ENCODE measurements at places on chromosomes 16 and 17. TPM values are rescaled to one million over a fixed set of nuclear protein-coding genes. Genes with fewer than 3 reads are reported as not detected.
A peak's percentile ranks its signal among the peaks of the same experiment; 100 is the strongest.

The CA5A gene
- not detected for total RNA-seq

The CHTF18 gene
- 2.8 TPM for total RNA-seq

The KRT25 gene
- total RNA-seq, result not detected

The GGA3 gene
- 16.0 TPM for total RNA-seq

The ACSM2B gene
- not detected for total RNA-seq

The MIEF2 gene
- total RNA-seq, result 11.4 TPM

The CRYBA1 gene
- total RNA-seq, result not detected

The WSB1 gene
- 240 TPM for total RNA-seq

The ETV4 gene
- not detected for total RNA-seq

The ATP1B2 gene
- 1.5 TPM for total RNA-seq

The TIMP2 gene
- 227 TPM for total RNA-seq

GRCh38 chr17:44324092-44324570 lies 492 bp downstream of the SLC25A39 start:
- no peak for DNase-seq

DNA sequence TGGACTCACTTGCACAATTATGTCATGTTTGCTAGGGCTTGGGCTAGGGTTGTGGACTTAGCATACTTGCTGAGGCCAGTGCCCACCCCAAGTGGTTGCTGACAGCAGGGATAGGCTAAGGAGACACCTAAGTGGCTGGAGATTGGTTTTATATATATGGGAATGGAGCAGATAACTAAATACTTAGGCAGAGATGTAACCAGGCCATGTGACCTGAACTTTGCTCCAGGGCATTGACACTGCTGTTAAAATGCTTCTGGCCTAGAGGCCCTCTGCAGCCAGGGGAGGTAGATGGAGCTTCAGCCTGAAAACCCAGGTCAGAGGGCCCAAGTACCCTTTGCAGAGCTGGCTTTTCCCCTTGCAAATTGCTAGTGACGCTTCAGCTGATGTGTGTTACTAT lies 1.4 kb upstream of the ITGB3 start:
- DNase-seq, result no peak

GRCh38 chr17:35684055-35684802 lies 47.2 kb upstream of the RASL10B start:
- DNase-seq, result no peak

GRCh38 chr17:37488607-37489196 lies 989 bp upstream of the DUSP14 start:
- peak; percentile 92 for DNase-seq

- DNase-seq, result peak; percentile 12
These were observed 99.5 kb downstream of the C16orf78 start for GRCh38 chr16:49473131-49473530.

DNA sequence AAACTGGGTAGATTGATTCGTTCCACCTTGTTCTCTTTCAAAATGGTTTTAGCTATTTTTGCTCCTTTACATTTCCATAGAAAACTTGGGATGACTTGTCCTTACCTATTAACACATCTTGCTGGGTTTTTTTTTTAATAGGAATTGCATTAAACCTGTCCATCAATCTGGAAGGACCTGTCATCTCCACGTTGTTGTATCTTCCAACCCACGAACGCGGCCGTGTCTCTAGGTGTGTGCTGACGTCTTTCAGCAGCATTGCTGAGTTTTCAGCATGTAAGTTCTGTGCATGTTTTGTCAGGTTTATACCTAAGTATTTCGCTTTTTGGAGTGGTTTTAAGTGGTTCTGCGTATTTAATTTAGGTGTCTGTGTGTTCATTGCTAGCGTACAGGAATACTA lies 60.4 kb upstream of the GNG13 start:
- peak; percentile 21 for DNase-seq

DNA sequence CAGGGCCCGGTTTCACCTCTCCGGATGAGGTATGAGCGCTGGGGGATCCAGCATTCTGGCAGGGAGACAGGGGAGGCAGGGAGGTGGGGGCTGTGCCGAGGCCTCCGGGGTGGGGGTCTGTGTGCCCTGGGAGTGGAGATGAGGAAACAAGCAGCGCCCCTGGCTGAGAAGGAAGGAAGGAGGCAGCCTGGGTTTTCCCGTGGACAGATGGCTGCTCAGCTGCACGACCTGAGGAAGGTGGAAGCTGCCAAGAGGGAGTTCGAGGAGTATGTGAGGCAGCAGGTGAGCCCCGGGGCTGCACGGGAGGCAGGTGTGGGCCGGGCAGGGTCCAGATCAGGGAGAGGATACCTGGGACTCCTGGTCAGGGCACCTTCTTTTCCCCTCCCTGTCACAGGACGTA lies 4.3 kb downstream of the RNF112 start:
- DNase-seq, result no peak

DNA sequence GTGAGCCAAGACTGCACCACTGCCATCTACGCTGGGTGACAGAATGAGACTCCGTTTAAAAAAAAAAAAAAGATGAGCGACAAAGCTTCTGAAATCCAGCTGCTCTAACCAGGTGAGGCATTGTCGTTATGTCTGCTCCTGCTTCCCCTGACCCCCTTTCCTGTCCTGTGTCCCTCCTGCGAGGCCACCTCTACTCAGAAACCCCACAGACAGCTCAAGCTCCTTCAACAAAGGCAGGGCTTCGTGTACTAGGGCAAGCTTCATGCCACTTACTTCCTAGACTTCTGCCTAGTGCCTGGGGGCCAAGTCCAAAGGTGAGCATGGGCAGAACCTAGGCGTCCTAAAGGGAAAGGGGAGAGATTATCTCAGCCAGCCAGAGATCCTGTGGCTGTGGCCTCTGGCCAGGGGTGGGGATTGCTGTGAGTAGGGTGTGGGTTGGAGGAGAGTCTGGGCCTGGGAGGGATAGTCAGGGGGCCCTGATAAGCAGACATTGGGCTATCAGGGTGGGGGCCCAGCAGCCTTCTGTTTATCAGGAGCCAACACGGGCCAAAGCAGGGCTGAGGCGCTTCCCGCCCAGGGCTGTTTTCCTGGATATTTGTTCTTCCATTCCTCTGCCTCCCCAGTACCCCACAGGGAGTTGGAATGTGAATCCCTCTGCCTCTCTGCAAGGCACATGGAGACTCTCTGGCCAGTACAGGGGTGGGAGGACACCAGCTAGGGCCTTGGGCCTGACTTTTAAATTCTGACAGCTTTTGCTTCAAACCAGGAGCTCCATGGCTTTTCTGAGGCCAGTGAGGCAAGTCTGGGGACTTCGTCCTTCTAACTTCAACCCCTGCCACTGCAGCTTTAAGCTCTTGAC lies 10.4 kb downstream of the ERAL1 start:
- no peak for DNase-seq

- DNase-seq, result no peak
These were observed 719 bp downstream of the NGFR start for GRCh38 chr17:49495842-49496182.

DNA sequence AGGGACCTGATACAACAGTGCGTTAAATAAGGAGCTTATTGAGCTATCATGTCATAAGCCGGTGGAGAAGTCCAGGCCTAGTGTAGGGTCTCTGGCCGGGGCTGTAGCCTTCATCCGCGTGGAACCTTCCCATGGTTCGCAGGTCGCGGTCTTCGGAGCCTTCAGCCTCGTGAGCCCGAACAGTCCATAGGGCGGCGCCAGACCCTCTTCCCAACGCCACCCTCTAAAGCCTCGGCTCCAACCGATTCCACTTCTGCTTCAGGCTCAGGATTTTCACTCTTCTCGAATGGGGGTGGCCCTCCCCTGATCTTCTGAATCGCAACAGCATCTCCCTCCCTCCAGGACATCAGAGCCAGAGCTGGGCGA lies 10.3 kb upstream of the BRCA1 start:
- peak; percentile 34 for DNase-seq

GRCh38 chr17:55740511-55741355 lies 10.1 kb upstream of the PCTP start:
- DNase-seq, result no peak

DNA sequence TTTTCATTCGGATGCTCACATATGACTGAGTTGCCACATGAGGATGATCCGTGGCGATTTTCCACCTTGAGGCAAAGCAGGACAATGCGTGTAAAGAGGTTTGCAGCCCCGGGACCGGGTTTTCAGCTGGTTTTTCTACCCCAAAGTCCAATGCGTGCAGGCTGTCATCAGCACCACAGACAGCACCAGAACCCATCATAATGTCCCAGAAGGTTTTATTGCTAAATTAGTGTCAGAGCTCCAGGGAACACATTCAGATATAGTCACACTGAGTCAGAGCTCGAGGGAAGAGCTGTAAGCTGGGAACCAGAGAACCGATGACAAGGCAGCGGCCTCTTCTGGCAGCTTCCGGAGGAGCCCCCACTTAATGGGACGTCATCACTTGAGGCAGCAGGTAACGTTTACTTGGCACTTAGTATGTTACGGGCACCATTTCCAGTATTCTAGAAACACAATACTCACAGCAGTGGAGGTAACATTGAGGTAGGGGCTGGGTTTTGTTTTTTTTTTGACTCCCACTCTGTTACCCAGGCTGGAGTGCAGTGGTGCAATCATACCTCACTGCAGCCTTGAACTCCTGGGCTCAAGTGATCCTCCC lies 8.9 kb upstream of the NAGPA start:
- DNase-seq, result no peak

DNA sequence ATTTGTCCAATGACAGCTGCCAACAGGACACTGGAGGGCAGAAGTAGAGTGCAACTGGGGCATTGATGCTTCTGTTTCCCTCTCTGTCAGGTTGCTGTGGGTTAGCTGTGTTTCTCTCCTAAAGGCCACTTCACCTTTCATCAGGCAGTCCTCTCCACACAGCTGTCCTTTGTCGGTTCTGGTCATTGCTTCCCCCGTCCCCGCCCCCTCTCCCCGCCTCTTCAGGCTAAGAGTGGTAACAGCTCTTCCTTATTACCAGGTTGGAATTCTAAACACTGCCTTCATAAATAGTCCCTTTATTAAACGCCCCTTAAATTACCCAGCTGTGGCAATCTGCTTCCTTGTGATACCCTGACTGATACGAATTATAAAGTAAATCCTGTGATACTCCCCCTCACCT lies 31.8 kb upstream of the NSRP1 start:
- no peak for DNase-seq

- DNase-seq, result no peak
These were observed 37.1 kb downstream of the NXPH3 start for GRCh38 chr17:49612726-49613125.

DNA sequence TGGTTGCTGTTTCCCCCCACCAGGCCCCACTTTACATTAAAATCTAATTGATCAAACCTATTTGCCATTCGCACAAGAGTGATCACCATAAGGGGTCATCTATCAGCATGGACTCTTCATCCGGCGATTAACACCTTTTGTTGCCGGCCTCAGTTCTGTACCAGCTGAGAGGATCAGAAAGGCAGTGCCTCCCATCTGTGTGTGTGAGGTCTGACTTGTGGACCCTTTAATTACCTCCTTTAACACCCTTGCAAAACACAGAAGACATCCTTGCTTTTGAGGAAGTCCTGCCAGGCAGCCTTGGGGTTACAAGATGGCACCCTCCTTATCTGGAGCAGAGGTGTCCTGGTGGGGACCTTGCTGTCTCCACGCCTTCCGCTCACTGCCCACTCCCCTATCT lies 77.2 kb upstream of the IRX3 start:
- no peak for DNase-seq

- no peak for DNase-seq
These were observed 177.1 kb downstream of the C16orf78 start for GRCh38 chr16:49550666-49551065.

GRCh38 chr17:42317266-42317845 lies 29.1 kb downstream of the STAT5A start:
- no peak for DNase-seq

- DNase-seq, result no peak
These were observed 2.9 kb downstream of the IL34 start for GRCh38 chr16:70649300-70649699.

DNA sequence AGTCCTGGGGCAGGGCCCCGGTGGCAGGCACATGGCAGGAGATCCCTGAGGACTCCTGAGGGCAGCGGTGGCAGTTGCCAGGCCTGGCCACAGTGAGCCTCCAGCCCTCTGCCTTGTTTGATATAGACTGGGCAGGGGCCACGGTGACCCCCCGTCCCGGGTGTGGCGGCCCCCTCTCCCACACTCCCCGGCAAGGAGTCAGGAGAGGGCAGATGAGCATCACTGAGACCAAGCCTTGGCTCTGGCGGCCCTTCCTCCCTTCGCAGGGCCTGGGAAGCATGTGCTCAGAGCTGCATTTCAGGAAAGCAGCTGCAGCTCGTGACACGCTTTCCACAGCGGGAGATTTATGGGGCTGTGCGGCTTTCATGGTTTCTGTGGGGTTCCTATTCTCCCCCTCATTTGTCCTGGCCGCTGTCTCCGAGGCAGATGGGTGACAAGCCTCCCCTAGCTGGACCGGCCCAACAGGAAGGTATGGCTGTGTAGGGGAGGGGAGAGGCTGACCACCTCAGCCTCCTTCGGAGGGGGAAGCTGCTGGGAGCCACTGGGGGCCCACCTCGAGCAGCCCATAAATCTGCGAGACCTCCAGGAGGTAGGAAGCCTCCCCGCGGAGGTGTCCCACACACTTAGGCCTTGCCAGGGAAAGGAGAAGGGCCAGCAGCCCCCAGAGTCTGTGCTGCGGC lies 211.4 kb downstream of the NTN1 start:
- peak; percentile 85 for DNase-seq

DNA sequence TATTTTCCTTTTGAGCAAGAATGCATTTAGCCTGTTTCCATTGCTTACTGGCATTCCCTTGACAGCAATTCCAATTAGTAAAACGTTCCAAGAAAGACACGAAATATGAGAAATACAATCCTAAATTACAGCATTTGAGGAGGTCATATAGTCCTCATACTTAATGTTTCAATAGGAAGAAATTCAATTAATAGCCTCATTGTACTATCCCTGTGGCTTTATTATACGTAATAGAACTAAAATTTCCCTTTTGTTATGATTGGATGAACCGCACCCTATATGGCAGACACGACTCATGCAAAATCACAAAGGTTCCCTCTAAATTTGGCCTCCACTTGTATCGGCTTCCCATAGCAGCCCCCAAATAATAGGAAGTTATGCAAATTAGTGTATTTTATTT lies 291.7 kb downstream of the CEP112 start:
- DNase-seq, result no peak

DNA sequence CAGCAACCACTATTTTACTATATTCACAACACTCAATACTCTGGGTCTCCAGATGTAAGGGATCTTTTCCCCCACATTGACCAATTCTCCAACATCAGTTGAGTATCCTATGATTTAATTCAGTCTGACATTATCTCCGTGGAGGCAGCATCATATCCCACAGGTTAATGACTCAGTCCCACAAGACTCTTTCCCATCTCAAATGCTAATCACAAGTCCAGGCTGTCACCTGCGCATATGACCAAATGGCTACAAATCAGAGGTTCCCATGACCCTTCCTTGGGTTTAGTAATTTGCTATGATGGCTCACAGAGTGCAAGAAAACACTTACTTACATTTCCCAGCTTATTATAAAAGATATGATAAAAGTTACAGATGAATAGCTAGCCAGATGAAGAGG lies 18.7 kb downstream of the ACSM3 start:
- no peak for DNase-seq
